T-helper 1 cell (primary cell): ENCODE measurements at places on chromosomes 13 and 19.

DNA sequence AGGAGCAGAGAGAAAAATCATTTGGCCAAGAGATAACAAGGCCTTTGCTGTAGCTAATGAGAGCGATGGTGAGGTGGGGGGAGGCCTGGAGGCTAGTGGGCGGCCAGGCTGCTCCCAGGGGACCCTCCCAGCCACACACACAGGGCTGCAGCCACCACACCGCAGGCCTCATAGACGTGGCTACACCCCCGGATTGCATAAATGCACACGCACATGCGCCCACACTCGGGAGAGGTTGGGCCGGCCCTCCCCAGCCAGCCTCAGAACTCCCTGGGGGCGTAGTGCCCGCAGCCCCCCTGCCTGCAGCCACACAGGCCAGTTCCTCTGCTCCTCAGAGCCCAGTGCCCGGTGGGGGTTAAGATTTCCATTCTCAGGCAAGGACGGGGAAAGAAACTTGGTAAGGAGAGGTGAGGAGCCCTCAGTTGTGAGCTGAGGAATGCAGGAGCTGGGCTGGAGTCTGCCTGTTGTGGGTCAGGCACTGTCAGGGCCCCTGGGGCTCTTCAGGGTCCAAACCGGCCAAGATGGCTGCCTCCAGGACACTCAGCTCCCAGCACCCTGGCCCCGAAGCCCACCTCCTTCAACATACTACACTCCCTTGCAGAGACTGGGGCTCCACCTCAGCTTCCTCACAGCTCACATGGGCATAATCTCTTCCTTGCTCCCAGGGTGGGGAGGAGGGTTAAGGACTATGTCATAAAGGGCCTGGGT, 8.0 kb downstream of the PTH2 start:
- DNase-seq = no peak

GRCh38 chr13:95355494-95355893, 54.2 kb upstream of the ABCC4 start:
- DNase-seq = no peak

DNA sequence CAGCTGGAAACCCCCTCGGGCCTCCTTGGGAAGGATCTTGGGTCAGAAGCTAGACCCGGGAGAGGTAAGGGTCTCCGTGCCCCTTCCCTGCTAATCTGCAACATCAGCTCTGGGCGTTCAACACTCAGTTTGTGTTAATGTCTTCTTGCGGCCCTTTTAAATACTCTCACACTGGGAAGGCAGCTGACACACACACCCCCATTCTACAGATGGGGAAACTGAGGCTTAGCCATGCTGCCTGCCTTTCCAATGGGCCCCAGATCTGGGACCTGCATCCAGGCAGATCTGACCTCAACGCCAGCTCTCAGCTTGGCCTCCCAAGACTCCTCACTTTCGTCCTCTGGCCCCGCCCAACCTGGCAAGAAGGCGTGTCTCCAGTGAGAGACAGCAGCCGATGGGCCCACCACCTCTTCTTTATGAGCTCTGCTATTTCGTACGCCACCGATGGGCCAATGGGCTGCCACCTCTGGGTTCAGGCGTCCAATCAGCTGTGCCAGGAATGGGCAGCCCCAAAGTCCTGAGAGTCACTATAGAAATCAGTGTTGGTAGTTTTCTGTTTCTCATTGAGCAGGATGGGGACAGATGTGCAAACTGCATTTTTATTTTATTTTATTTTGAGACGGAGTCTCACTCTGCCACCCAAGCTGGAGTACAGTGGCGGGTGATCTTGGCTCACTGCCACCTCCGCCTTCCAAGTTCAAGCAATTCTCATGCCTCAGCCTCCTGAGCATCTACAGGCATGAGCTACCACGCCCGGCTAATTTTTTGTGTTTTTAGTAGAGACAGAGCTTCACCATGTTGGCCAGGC, 43.8 kb downstream of the DNM2 start:
- DNase-seq = no peak

DNA sequence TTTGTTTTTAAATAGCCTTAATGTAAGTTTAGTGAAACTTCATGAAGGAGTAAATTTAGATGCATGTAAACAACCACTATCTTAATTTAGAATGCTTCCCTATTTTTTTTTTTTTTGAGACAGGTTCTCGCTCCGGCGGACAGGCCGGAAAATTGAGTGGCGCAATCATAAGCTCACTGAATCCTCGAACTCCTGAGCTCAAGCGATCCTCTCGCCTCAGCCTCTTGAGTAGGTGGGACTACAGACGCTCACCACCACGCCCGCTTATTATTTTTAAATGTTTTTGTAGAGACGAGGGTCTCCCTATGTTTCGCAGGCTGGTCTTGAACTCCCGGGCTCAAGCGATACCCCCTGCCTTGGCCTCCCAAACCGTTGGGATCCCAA, 1.6 kb downstream of the TEX30 start:
- no peak for DNase-seq

GRCh38 chr13:99087954-99088491, 110.2 kb upstream of the DOCK9 start:
- no peak for DNase-seq

DNA sequence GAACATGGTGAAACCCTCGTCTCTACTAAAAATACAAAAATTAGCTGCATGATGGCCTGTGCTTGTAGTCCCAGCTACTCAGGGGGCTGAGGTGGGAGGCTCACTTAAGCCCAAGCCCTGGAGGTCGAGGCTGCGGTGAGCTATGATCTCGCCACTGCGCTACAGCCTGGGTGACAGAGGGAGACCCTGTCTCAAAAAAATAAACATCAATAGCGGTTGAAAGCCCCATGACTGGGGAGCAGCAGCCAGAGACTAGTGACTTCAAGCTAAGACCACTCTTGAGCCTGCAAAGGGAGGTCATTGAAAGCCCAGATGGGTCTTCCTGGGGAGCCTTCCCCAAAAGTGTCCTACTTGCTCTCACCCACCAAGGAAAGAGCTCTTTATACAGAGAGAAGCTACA, 11.9 kb upstream of the ZNF709 start:
- DNase-seq = no peak

GRCh38 chr19:928471-929202, 2.8 kb downstream of the ARID3A start:
- no peak for DNase-seq

GRCh38 chr19:1826557-1827521, 14.8 kb upstream of the ATP8B3 start:
- DNase-seq = no peak

DNA sequence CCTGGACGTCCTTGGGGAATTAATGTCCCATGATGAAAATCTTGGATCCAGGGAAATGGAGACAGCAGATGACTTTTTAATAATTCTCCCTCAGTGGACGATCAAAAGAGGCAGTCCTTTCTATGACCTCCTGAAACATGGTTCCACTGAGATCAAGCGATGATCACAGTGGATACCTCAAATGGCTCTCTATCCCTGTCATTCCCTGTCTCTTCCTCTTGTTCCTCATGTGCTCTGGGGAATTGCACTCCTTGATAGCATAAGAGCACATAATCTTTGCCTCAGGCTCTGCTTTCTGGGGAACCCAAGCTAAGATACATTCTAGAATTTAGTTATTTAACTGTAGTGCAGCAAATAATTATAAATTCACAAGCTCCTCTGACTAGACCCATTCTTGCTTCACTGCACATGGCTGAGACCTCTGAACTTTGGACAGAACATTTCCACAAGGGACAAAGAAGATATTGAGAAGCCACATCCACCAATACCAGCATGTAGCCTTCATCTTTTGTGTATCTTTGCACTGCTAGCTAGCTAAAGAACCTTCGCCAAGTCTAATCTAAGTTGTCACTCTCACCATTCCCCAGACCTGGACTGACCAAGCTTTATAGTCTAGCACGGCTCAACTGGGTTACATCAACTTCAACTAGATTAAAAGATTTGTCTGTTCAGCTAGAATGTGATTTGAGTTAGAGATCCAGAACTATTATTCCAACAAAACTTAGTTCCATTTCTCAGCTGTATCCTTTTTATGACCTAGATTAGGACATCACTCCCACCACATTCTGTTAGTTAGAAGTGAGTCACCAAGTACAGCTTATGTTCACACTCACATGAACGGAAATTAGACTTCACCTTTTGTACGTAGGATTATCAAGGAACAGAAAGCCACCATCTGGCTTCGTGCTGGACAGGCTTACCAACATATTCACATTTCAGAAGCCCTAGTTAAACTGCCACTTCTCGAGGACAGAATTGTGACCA, 142.7 kb downstream of the SUCLA2 start:
- DNase-seq = no peak

- no peak for DNase-seq
Measured at GRCh38 chr19:44738603-44739558, 9.6 kb upstream of the BCL3 start.

- no peak for DNase-seq
Measured at GRCh38 chr13:97568850-97569249, 134.9 kb downstream of the RAP2A start.

DNA sequence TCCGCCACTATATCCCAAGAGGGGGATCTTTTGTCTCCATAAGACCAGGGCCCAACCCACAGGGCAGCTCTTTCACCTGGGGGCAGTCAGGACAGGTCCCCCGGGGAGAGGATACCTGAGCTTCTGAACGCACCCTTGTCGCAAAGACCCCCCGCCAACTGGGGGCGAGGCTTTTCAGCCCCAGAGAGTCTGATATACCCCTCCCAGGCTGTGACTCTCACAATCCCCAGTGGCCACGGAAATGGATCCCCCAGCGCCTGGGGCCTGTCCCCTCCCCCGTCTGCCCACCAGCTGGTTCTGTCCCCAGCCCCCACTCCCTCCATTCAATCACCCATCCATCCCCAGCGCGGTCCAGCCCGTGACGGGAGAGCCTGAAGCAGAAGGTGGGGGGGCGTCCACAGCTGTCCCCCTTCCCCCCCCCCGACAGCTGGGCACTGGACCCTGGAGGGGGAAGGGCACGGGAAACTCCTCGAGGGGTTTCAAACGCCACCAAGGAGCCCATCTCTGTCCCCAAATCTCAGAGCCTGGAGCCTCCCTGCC, 823 bp downstream of the DOCK6 start:
- DNase-seq = no peak

- no peak for DNase-seq
Measured at GRCh38 chr19:53927739-53928138, 18.7 kb downstream of the CACNG7 start.

GRCh38 chr13:22276616-22277015, 605.7 kb downstream of the FGF9 start:
- no peak for DNase-seq

GRCh38 chr13:39781381-39781780, 125.9 kb downstream of the COG6 start:
- DNase-seq = no peak

DNA sequence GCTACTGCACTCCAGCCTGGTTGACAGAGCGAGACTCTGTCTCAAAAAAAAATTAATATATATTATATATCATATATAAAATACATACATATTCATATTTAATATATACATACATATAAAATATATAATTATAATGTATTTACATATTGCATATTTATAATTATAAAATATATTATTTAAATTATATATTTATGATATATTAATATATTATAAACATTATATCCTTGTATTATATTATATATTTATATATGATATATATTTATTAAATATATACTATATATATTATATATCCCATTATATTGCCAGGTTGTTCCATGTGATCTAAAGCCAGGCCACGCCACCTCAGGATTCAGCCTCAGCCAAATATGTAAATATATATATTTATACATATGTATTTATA, 9.7 kb downstream of the BRME1 start:
- no peak for DNase-seq

DNA sequence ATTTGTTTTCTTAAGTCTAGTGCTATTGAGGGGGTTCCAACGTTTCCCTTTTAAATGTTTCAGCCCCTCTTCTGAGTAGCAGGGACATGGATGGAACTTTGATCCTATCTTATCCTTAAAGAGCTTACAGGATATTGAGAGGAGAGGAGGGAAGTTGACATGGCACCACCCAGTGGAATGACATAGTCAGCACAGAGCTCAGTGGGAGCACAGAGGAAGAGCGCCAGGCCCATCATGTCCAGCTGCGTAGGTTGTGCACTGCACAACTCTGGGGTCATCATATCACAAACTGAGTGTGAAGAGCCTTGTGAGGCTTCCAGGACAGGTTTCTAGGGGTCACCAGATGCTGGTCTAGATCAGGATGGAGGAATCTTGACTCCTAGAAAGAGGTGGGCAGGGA, 4.6 kb upstream of the CDC42EP5 start:
- no peak for DNase-seq

DNA sequence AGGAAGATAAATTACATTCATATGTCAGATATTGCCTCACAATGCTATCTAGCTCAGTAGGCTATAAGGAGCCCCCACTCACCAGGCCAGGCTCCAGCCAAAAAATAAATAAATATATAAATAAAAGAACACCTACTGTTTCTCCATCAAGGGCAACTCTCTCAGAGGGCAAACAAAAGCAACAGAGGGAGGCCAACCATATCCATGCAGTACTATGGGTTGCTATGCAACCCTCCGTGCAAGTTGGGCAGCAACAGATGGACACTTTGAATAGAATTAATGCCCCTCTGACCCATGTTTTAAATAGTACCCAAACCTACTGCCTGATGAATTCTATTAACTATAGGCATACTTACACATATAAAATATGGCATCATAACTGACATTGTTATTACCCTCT, 279.8 kb upstream of the EDNRB start:
- no peak for DNase-seq

DNA sequence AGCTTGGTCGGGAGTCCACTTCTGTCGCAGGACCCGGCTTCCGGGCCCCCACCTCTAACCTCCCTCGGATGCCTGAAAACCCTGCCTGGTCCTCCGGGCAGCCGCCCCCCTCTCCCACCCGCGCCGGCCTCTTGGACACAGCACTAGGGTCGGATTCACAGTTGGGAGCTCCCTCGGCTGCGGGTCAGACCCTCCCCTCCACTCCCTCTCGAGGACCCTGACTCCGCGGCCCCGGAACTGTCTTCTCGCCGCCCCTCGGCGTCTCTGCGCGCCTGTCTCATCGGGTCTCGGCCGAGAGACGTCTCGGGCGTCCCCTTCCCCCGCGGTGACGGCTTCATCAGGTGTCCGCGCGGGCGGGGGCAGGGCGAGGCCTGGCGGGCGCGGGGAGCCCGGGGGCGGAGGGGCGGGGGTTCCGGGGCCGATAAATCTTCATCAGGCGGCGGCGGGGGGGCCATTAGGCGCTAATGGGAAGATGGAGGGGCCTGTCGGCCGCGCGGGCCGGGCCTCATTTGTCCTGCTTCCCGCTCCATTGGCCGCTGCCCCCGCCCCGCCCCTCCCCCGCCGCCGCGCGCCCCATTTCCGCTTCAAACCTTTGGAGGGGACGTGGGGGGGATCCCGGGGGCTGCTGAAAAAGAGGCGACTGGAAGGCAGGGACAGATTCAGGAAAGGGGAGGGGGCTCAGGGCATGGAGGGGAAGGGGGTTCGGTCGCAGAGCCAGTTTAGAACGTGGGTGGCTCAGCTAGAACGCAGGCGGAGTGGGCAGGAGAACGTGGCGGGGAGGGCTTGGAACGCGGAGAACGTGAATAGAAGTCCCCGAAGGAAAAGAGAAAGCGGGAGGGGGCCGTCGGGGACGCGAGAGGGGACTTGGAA, 11.8 kb upstream of the ERFL start:
- DNase-seq = peak; percentile 46

GRCh38 chr13:24679686-24680085, 522 bp upstream of the ATP12A start:
- DNase-seq = no peak

GRCh38 chr13:34124666-34125306, 306.8 kb downstream of the RFC3 start:
- DNase-seq = no peak

GRCh38 chr13:23510979-23511735, 59.1 kb upstream of the TNFRSF19 start:
- no peak for DNase-seq
